ENCODE measurements at places on chromosomes 5 and 9.

- no peak for DNase-seq
Observed at GRCh38 chr5:13503017-13503416, 441.5 kb downstream of the DNAH5 start.

- DNase-seq, result no peak
Observed at GRCh38 chr5:91207248-91207647, 175.9 kb downstream of the ARRDC3 start.

DNA sequence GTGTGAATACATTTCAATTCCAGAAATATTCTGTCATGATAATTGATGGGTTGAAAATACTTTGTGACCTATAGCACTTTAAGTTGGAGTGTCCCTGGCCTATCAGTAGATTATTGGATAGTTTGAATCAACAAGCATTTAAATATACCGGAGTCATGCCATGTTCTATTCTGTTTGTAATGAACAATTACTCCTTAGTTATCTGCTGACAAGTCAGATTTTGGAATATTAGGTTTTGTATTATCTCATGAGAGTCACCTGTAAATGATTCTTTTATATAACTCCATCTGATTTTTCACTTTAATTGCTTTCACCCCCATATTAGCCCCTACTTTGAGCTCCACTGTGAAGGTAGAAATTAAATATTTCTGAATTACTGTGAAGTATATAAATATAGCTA lies 92.5 kb upstream of the SH3GL2 start:
- no peak for DNase-seq

- DNase-seq, result no peak
Observed at GRCh38 chr5:180118391-180118791, 46.8 kb upstream of the RNF130 start.

GRCh38 chr9:72315510-72316311 lies 49.3 kb downstream of the ZFAND5 start:
- no peak for DNase-seq

GRCh38 chr5:43281840-43282658 lies 31.2 kb downstream of the HMGCS1 start:
- DNase-seq, result no peak

- DNase-seq, result no peak
Observed at GRCh38 chr9:121566481-121567465, 67.1 kb upstream of the GGTA1 start.

DNA sequence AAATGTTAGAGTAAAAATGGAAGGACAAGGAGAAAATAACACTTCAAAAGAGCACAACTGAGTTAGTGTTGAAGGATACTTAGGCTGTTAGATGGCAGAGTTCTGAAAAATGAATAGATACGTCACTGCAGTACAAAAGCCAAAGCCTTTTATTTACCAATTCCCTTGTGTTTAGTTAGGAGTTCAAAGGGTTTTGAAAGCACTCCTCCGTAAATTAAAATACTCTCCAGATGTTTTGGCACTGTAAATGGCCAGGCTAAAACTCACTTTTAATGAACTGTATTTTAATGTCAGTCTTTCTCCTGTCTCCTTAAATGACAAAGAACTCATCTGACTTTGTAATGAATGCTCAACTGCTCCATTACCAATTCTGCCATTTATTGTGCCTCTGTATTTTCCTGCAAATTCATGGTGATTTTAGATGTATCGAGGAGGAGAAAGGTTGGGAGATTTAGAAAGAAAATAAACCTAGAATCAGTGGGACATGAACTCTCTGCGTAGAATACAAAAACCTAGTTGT lies 1727.2 kb downstream of the MAT2B start:
- DNase-seq, result no peak

DNA sequence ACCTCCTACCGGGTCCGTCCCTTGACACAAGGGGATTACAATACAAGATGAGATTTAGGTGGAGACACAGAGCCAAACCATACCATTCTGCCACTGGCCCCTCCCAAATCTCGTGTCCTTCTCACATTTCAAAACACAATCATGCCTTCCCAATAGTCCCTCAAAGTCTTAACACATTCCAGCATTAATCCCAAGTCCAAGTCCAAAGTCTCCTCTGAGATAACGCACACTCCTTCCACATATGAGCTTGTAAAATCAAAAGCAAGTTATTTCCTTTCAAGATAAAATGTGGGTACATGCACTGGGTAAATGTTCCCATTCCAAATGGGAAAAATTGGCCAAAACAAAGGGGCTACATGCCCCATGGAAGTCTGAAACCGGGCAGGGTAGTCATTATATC lies 463.9 kb upstream of the CDH9 start:
- DNase-seq, result no peak
